ENCODE measurements at places on chromosomes 4 and X.

DNA sequence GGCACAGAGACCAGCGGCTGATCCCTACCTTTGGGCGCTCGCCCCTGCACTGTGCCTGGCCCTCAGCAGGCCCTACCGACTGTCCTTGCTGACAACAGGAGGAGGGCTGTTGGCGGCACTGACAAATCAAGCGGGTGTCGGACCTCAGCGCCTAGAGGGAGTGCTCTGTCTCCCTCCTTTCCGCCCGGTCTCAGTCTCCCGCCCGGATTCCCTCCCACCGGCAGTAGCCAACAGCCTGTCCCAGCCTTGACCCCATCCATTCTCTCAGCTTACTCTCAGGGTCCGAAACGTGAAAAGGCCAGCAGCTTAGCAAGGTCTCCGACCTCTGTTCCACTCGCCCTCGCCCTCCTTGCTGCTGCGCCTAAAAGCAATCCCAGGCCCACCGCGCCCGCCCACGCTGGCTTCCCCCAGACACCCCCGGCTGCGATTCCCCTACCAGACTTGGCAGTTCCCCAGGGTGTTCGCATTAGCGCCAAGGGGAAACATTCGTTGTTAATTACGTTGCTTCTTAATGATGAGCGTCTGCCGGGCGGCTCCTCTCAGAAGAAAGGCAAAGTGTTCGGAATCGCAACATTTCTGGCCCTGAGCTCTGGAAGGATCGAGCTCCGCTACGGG, 96.2 kb downstream of the SOWAHB start:
- no peak for DNase-seq

- DNase-seq: no peak
Measured at GRCh38 chrX:118772051-118772450, 44.6 kb downstream of the IL13RA1 start.

- DNase-seq: no peak
Measured at GRCh38 chrX:17987783-17988182, 126.7 kb upstream of the RAI2 start.

GRCh38 chr4:96519291-96519690, 679.4 kb downstream of the PDHA2 start:
- DNase-seq: no peak

GRCh38 chr4:8022767-8023695, 83.4 kb upstream of the AFAP1 start:
- no peak for DNase-seq

Measured in pons (tissue), 1 donor.